ENCODE measurements at places on chromosomes 1 and 21.

DNA sequence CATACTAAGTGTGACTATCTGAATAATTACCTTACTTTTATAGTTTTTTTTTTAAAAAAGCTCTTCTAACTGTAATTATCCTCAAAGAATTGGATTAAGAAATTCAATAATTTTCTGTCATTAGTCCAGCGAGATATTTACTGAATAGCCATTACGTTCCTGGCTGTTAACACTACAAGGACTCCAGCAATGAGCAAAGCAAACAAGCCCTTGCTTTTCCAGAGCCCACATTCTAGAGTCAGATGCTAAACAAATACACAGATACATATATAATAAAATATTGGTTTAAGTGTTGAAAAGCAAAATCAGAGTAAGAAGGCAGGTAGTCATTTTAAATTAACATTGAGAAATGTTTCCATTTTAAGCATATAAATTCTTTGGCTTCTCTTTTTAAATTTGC is 118.4 kb downstream of the ATF6 start:
- no peak for DNase-seq

GRCh38 chr1:183070234-183070922 is 47.2 kb downstream of the LAMC1 start:
- no peak for DNase-seq

DNA sequence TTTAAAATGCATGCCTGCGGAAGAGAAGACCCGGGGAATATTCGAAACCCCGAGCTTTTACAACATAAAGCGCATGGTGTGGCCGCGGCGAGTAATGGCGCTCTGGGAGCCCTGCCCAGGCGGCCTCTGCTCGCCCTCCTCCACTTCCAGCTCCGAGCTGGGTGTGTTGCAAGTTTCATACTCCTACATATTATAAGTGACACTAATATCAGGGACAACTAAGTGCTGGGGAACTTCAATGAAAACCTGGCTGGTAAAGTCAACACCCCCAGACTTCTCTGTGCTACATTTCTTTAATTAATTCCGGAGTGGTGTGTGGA is 11.8 kb downstream of the SIM2 start:
- DNase-seq = no peak

GRCh38 chr1:36864182-36864822 is 170.0 kb downstream of the GRIK3 start:
- DNase-seq = peak; percentile 63

GRCh38 chr1:112888630-112889029 is 67.4 kb downstream of the SLC16A1 start:
- DNase-seq = no peak

GRCh38 chr21:41169701-41170100 is 1.7 kb downstream of the BACE2 start:
- no peak for DNase-seq

GRCh38 chr1:91872559-91873081 is 13.3 kb downstream of the TGFBR3 start:
- no peak for DNase-seq

GRCh38 chr1:161987872-161988271 is 35.8 kb downstream of the OLFML2B start:
- DNase-seq = no peak
